ENCODE measurements at places on chromosomes 4 and X.

GRCh38 chr4:113436360-113436759 is 325.2 kb downstream of the CAMK2D start:
- DNase-seq: no peak

GRCh38 chr4:136203199-136203598 is 1329.1 kb downstream of the PCDH18 start:
- DNase-seq: no peak

- peak; percentile 56 for DNase-seq
Observed at GRCh38 chr4:51851937-51852290, 9.0 kb downstream of the DCUN1D4 start.

DNA sequence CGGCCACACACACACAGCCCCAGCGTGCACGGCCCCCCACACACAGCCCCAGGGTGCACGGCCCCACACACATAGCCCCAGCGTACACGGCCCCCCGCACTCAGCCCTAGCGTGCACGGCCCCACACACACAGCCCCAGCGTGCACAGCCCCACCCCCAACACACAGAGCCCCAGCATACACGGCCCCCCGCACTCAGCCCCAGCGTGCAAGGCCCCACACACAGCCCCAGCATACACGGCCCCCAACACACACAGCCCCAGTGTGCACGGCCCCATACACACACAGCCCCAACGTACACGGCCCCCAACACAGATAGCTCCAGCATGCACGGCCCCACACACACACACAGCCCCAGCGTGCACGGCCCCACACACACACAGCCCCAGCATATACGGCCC is 17.6 kb downstream of the GAK start:
- no peak for DNase-seq

DNA sequence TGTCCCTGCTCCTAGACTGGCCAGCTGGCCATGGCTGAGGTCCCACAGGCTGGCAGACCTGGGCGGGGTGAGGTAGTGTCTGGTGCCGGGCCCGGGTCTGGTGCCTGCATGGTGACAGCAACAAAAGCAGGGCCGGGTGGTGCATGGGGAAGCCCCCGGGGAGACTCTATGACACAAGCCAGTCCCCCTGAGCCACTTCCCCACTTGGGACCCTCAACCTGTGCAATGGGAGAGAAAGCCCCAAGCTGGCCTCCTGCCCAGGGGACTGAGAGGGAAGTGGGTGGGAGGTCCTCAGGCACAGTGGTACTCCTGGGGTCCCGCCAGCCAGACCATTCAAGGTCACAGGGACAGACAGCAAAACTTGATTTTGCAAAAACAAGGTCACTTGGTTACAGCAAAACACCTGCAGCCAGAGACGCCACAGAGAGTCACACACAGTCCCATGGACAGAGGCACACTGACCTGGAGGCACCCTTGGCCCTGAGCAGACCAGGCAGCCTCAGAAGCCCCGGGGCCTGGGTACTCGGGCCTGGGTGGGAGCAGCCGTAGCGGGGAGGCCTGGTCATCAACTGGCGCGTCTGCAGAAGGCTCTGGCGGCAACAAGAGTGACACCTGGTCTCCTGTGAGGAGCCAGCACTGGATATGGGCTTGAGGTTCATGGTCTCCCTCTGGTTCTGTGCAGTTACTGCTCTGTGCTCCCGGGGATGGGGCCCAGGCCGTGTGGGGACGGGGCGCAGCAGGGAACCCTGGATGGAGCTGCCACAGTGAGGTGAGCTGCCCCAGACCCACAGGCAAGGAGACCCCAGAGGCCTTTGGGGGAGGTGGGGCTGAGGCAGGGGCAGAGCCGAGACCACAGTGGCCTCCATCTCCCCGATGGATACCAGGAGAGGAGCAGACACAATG is 60.6 kb downstream of the HTRA3 start:
- DNase-seq: no peak

- DNase-seq: peak; percentile 53
Observed at GRCh38 chr4:112563431-112564200, 47.6 kb upstream of the NEUROG2 start.

GRCh38 chr4:135510582-135510981 is 1309.0 kb upstream of the PABPC4L start:
- DNase-seq: no peak

DNA sequence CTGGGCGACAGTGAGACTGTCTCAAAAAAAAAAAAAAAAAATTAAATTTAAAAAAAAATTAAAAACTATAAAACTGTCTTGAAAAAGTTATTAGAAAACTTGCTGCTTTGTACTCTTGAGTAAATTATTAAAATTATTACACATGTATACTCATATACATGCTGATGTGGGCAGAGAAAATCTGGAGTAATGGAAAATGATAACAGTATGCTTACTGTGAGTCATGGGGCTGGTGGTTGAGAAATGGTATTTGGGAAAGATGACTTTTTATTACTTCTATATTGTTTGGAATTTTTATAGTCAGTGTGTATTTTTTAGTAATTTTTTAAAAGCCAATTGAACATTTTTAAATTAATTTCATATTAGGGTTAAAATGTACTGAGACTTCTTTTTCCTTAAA is 7.5 kb downstream of the YY2 start:
- DNase-seq: no peak

DNA sequence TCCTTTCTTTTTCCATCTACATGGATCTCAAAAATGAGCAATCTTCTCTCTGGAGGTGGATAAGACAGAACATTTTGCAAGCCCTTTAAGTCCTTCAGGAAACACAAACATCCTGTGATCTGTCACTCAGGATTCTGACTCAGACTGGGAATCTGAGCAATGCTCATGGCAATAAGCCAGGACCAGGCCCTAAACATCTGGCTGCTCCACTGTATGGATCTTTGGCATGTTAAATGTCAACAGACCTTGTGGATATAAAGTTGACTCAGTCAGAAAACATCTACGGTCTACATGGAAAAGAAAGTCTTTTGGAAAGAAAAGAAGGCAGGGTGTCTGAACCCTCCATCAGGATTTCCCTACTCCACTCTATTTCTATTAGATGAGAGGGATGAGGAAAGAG is 17.8 kb upstream of the CHIC2 start:
- DNase-seq: no peak

DNA sequence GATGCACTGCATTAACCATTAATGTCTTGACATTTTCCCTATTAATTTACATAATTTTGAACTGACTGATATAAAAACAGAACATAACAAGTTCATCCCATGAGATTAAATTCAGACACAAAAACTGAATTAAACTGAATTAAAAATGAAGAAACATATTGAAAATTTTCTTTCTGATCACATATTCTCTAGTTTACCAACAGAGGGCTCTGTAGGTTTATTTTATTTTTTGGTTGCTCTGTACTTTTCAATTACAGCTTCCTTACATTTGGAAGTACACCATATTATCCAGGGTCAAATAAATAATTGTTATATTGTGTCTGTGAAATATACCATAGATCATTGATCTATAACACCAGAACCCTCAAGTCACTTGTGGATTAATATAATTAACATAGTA is 27.3 kb upstream of the CT83 start:
- DNase-seq: no peak

DNA sequence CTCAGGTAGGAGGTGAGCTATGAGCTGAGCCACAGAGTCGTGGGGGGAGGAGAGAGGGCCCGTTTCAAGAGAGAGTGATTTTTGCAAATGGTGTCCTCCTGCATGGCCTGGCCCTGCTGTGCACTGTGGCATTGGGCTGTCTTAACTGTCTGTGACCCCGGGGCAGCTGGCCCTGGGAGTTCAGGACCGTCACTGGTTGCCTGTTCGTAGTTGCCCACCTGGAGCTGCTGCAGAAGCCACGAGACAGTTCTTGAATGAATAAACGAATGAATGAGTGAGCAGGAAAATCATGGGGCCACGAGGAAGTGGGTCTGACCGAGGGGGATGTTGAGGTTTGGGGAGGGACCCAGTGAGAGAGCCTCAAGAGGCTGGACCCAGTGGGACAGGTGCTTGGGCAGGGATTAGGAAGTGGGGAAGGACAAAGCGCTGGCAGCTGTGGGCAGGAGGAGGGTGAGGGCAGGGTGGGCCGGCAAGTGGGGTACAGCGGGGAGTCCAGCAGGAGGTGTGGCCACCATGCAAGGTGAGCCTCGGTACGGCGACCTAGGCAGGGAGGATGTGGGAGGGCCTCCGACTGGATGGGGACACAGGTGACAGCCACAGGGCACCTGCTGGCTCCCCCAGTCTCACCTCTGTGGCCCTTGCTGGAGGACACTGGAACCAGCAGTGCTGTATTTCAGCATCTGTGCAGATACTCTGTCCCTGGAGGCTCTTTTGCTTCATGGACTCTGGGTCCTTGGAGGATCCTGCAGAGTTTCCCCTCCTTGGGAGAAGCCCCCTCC is 10.2 kb downstream of the RGS12 start:
- DNase-seq: no peak

DNA sequence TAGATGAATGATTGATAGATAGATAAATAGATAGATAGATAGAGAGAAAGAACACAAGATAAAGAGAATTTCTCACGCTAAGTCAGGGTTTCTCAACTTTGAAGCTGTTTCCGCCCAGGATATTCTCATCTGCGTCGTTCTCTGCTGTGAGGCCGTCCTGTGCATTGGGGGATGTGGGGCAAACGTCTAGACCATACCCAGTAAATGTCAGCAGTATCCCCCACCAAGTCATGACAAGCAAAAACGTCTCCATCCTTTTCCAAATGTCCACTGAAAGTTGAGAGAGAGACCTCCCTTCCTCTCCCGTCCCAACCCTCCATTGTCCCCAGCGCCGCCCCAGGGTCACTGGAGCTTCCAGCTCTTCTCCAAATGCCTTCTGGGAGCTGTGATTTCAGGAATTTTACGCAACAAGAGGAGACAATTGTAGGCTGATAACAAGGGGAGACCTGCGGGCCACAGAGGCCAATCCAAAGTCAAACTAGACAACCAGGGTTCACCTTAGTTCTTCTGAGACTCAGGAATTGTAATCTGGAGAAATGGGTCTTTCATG is 8.9 kb upstream of the CRLF2 start:
- DNase-seq: no peak

GRCh38 chr4:56641494-56642051 is 39.5 kb downstream of the HOPX start:
- no peak for DNase-seq

GRCh38 chr4:25970226-25970675 is 56.2 kb downstream of the SMIM20 start:
- no peak for DNase-seq

DNA sequence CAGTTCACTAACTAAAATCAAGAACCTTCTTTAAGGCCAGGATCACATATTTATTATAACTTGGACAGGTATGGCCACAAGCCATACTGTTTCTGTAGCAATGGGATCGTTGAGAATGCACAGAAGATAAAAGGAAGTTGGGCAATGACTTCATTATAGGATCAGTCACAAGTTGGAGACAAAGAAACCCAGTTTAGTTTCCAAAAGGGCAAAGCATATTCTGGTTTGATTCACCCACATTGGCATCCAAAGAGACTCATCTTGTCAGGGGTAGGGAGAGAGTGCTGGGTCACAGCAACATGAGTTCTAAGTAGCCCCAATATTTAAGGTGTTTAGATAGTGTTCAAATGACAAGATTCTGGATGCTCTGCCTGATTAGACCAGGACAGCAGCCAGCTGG is 317.1 kb upstream of the GALNT7 start:
- DNase-seq: no peak

DNA sequence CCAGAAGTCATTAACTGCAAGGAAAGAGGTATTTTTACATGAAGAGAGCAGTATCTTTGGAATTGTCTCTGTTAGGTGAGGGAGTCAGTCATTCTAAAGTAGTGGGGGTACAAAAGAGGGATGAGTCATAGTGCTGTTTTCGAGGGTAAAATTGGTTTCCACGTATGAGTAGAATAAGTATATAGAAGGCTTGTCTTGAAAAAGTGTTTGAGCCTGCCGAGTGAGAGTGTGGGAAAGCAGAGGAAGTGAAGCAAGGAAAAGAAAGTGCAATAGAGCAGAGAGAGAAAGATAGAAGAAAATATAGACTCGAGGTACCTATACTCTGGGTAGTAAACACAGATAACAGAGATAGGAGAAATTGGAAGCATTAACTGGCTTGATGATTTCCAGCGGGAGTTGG is 696.4 kb downstream of the DMD start:
- DNase-seq: no peak

DNA sequence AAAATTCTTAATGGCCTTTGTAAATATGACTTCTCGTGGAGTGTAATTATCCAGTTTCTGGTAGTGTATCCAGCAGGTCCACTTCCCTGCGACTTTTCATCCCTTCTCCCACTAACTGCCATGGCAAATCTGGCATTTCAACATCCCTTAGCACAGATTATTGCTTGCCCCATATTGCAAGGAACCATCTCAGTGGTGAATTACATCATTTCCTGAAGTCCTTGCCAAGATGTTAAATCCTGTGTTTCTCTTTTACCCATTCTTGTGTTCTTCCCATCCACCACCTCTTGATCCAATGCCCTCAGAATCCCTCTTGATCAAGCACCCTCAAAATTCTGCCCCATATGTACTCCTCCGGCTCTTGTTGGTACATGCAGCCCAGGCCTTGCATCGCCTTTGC is 88.1 kb upstream of the ZNF81 start:
- no peak for DNase-seq

- no peak for DNase-seq
Observed at GRCh38 chrX:7689791-7690412, 153.1 kb upstream of the VCX start.

DNA sequence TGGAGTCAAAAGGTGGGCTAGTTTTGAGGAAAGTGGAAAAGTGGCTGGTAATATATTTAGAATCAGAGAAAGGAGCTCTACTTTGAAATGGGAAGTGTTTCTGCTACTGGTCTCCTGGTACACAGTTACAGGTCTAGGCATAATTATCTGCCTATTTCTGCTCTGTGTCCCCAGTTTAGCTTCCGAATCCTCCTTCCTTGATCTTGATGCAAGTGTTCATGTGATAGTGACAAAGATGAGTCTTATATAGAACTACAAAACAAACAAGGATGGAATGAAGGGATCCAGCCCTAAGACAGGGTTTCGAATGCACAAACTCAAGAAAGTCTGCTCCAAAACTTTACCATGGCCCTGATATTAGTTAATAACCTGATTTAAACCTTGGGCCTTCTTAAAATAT is 580.2 kb downstream of the INPP4B start:
- DNase-seq: no peak

GRCh38 chrX:46226422-46226821 is 318.8 kb downstream of the ZNF674 start:
- no peak for DNase-seq

- DNase-seq: no peak
Observed at GRCh38 chr4:120557372-120557771, 365.2 kb downstream of the PRDM5 start.

DNA sequence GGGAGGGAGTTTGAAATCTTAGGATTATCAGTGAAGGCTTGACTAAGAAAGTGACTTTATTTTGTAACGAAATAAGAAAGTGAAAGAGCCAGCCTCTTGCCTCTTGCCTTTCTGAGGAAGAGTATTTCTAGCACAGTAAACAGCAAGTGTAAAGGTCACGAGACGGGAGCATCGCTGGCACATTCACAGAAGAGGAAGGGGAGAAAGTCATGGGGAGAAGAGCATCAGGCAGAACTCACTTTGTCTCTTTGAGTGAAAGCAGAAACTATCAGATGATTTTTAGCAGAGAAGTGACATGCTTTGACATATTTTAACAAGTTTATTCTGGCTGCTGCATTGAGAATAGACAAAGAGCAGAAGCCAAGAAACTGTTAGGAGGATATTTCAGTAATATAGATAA is 313.8 kb downstream of the CAMK2D start:
- no peak for DNase-seq
